ENCODE measurements at places on chromosomes 13 and 19.

DNA sequence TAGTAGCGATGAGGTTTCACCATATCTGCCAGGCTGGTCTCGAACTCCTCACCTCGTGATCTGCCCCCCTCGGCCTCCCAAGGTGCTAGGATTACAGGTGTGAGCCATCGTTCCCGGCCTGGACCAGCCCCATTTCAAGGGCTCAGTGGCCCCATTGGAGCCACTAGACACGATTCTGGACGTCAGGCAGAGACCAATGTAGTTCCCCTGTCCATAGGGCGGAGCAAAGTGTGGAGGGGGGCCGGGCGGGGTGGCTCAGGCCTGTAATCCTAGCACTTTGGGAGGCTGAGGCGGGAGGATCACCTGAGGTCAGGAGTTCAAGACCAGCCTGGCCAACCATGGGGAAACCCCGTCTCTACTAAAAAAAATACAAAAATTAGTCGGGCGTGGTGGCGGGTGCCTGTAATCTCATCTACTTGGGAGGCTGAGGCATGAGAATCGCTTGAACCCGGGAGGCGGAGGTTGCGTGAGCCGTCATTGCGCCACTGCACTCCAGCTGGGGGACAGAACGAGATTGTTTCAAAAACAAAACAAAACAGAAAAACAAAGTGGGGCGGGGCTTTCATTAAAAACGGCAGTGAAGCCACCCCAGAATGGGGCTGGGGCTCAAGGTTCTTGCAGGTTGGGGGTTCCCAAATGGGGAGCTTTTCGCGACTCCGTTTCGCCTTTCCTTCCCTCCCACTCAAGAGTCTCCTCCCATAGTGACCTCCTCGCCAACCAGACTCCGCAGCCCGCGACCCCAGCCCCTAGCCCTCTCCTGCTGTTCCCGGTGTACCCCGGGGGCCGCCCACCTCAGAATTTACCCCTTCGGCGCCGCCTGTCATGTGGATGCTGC lies 758 bp upstream of the TECR start:
- DNase-seq: no peak

GRCh38 chr19:14081797-14082674 lies 3.5 kb downstream of the C19orf67 start:
- no peak for DNase-seq

DNA sequence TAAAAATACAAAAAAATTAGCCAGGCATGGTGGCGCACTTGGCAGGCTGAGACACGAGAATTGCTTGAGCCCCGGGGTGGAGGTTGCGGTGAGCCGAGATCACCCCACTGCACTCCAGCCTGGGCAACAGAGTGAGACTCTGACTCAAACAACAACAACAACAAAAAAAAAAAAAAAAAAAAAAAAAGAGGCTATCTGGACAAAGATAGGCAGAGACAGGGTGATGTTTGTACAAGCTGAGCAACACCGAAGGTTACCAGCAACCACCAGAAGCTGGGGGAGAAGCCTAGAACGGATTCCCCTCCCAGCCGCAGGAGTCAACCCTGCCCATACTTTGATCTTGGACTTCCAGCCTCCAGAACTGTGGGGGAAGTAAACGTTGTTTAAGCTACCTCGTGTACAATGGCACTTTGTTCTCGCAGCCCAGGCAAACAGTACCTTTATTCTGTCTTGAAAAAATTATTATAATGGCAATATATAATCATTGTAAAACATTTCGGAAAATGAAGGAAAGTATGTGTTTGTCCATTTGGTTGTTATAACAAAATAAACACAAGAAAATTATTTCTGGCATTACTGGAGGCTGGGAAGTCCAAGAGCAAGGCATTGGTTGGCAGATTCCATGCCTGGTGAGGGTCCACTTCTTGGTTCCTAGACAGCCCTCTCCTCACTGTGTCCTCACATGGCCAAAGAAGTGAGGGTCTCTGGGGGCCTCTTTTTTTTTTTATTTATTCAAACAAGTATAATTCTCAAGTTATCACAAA lies 39.8 kb upstream of the LATS2 start:
- no peak for DNase-seq

DNA sequence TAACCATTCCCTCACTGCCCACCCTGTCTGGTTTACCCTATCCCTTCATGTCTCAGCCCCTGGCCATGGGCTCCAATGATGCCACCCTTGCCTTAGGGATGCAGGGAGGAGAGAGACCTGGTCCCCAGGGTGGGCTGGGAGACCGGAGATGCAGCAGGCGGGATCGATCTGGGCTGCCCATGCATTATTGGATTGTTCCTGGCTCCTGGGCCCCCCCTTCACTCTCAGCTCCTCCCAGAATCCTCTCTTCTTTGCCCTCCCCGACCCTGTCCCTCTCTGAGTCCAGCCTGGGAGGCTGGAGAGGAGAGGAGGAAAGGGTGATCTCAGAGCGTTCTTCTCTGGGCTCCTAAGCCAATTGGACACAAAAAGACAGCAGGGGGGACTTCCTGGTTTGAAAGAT lies 5.8 kb downstream of the KASH5 start:
- DNase-seq: no peak

DNA sequence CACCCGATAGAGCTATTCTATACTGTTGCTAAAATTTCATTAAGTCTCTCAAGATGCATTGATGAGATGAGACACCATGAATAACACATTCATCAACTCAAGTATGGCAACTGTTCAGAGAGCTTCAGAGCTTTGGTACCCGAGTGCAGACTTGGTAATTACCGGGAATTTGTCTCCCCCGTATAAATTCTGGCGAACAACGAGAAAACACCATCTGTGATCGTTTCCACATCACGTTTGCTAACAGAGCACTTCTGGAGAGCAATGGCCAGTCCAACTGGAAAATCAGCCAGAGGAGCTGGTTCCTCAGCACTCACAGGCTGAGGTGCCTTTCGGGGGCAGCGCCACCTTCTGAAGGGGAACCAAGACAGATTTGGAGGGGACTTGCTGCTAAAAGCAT lies 40.2 kb downstream of the SUGP2 start:
- DNase-seq: no peak

DNA sequence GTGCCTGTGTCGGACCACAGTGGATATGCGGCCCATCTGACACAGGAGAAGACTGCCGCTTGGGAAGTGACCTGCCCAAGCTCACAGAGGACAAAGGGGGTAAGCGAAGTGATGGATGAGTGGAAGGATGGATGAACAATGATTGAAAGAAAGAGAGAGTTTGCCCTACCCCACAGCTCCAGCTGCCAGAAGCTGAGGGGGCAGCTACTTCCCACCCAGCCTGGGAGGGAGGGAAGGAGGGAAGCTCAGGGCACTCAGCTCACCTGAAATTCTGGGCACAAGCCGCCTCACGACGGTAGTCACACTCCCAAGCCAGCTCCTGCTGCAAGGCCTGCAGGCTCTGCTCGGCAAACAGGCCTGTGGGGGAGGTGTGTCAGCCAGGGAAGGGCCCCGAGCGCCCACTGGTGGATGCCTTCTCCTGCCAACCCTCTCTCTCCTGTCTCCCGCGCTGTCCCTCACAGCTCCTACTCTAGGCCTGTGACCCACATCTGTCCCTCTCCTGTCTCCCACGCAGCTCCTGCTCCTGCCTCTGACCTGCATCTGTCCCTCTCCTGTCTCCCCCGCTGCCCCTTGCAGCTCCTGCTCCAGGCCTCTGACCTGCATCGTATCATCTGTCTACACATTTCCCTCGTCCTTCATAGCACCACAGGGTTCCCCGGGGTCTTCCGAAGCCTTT lies 12.0 kb upstream of the NUMBL start:
- DNase-seq: no peak

GRCh38 chr19:48836089-48837017 lies at the start of gene HSD17B14:
Gene HSD17B14 (minus strand): TSS chr19:48836491. CDS start chr19:48836411, 80 bp downstream.
- no peak for DNase-seq

DNA sequence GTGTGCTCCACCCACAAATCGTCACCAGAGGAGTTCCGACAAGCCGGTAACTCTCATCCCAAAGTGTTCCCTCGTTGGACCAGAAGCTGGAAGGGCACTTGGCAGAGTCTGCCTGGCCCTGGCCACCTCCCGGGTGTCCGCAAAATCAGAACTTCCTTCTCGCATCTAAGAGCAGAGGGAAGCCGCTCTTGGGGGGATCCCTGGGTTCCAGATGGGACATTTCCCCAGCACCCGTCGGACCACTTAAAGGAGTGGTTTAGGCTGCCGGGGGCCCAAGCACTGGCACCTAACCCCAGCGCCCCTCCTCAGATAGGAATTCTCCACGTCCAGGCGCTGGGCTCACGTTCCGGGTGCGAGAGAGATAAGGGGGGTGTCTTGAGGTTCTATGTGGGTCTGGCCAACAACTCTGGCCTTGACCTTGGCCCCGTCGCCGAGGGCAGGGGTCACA lies 857 bp upstream of the MAP2K7 start:
- DNase-seq: no peak

- DNase-seq: no peak
Observed at GRCh38 chr13:71634182-71634581, 232.8 kb downstream of the DACH1 start.

GRCh38 chr13:111027458-111028439 lies 87.4 kb upstream of the ARHGEF7 start:
- no peak for DNase-seq

DNA sequence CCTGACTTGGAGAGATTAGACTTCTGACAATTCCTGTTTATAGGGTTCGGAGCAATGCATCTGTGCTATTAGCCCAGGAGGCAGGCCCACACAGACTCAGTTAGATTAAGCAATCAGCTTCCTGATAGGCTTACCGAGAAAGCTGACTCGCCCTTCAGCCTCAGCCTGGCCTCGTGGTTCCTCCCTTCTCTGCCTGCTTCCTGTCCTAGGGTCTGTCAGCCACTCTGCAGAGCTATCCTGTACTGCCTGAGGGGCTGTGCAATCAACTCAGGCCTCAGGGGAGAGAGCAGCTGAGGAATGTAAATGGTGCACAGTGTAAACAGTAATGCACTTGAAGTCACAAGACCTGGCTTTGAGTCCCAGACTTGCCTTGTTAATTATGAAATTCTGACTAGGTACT lies 30.7 kb downstream of the HTR2A start:
- DNase-seq: no peak
